ENCODE measurements at places on chromosomes 5 and 9.

DNA sequence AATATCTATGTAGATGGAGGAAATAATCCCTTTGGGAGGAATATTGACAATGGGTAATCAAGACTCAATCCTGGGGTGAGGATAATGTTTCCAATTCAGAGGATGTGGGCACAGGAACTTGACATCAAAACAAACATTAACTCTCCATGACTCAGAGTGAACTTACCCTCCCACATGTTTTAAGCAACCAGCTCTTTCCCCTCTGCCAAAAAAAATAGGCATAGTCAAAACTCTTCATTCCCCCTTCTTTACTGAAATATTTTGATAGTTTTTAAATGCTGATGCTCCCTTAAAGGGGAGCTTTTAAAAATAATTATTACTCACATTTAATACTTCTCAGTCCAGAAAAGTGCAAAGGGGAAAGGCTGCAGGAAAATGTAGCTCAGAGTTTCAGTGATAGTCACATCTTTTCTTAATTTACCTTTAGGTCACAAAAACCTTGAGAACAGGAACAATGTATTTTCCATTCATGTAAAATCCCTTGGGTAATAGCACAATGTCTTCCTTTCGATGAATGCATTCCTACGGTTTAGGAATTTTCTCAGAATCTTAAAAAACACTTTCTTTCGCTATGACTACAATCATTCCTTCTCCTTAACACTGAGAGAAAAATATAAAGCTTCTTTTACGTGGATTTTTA, 298.4 kb upstream of the GRAMD2B start:
- DNase-seq, result no peak

- DNase-seq, result no peak
Observed at GRCh38 chr9:131731644-131732043, 8.2 kb downstream of the RAPGEF1 start.

GRCh38 chr5:14172149-14172795, 29.1 kb downstream of the TRIO start:
- DNase-seq, result no peak

DNA sequence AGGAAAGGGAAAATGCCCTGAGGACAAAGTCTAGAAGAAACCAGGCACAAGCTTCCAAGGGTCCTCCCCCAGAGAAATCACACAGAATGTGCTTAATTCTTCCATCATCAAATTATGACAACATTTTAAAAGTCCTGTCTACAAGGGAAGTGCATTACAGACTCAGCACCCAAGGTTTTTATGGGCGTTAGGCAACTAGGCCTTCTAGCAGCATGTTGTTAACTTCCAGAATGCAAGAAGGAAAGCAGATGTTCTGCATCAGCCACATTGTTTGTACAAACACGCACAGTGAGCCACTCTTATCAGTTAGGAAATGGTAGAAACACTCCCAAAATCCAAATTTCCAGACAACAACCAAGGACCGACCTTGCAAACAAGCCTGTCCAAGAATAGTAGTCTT, 26.5 kb downstream of the SMC5 start:
- no peak for DNase-seq
